ENCODE measurements at places on chromosomes 6 and 20.
A peak's percentile ranks its signal among the peaks of the same experiment; 100 is the strongest.

- no peak for DNase-seq
These were observed 60.4 kb downstream of the EPB41L2 start for GRCh38 chr6:131002661-131002980.

DNA sequence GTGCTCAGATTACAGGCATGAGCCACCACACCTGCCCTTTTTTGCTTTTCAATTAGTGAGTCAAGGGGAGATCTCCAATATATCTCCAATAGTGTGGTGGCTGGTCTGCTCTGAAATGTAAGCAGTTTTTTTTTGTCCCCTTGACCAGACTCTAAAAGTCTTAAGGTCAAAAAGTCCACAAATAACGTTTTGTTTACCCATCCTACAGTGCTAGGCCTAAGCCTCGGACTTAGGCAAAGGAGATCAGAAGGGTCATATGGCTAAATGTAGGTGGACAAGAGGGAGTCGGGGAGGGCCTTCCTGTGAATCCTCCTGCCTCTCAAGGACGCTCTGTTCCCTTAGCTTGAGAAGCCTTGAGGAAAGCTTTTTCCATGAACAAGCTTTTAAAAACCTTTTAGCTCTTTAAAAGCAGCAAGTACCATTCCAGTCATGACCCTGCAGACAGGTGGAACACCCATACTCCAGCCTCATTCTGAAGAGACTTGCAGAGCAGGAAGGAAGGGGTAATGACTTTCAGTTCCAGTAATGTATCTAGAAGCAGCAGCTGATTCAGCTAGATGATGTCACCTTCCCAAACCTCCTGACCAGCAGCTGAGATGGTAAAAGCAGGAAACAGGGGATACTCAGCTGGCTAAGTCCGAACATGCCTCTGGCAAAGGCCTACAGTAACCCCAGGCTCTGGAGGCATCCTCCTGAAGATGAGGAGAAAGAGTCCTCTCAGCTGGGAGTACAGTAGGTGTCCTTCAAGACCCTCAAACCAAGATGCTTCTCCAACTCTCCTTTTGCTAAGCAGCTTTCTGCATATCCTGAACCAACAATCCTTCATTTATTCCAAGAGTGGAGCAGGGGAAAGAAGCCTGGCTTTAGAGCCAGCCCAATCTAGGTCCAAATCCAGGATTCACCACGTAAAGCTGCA lies 23.6 kb downstream of the BCL2L1 start:
- peak; percentile 92 for DNase-seq

DNA sequence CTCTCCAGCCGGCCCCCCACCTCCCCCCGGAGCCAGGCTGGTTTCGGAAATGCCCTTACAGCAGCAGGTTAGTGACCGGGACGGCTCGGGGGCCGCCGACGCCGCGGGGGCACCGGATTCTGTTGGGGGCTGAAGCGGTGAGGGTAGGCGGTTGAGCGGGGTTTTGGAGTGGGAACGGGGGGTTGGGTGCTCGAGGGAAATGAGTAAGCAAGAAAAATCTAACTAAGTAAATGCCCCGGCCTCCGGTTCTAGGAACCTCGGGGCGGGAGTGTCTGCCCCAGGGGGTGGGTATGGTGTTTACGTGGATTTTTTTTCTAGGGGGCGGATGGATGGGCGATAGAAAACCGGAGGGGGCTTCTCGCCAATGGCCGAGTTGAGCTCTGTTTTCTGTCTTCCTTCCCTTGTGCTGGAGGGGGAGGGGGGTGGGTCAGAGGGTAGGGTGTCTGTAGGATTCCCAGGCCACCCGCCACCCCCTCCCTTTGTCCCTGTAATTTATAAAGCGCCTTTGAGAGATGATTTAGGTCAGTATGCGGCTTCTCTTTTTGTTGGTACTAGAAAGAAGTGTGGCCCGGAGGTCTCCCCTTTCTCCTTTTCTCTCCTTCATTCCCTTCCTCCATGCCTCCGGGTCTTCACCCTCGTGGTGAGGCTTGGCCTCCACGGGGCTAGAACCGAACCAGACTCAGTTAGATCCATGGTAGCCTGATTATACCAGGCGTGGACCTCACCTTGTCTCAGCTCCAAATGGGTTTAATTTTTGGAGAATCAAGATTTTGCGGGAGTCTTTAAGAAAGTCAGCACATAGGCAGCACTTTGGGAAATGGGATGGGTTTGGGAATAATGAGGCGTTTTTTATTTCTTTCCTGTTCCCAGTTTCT lies 2.3 kb downstream of the E2F3 start:
- DNase-seq, result peak; percentile 74

- DNase-seq, result no peak
These were observed 151.2 kb upstream of the TMEM170B start for GRCh38 chr6:11386323-11386722.

DNA sequence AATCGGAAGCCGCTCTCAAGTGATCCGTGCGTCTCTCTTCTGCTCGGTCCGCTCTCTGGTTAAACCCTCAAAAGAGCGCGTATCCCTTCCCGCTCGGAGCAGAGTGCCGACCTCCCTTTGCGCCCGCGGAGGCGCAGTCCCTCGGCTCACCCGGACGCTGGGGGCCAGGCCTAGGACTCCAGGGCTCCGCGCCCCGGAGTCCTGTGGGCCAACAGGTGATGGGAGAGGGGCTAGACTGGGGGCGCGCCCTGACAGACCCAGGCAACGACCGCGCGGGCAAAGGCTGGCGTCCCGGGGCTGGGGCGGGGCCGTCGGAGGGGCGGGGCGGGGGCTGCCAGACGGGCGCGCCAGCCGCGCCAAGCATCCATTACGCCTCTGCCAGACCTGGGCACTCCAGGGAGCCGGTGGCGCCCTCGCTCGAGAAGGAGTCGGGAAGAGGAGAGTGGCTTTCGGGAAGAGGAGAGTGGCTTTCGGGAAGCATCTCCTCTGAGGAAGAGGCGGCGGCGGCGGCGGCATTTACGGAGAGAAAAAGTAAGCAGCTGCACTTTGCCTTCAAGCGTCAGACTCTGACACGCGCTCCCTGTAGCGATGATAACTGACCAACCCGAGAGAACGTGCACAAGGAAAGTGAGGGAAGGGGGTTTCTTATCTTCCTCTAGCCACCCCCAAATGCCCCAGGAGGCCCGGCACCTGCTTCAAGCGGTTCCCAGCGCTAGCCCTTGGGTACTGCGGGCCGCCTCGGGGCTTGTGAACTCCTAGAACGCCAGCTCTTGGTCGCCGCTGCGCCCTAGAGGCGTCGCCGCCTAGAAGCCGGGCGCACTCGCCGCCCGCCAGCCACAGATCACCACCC lies 2.6 kb downstream of the EPHA7 start:
- peak; percentile 31 for DNase-seq

GRCh38 chr20:63529180-63529860 lies 7.9 kb downstream of the PTK6 start:
- no peak for DNase-seq

GRCh38 chr20:63087236-63087871 lies 80.6 kb upstream of the BHLHE23 start:
- DNase-seq, result no peak

GRCh38 chr6:75210885-75211739 lies 5.3 kb upstream of the COL12A1 start:
- DNase-seq, result peak; percentile 69

GRCh38 chr6:82866446-82866845 lies 199.2 kb downstream of the UBE3D start:
- no peak for DNase-seq

- peak; percentile 55 for DNase-seq
These were observed 26.8 kb upstream of the CRIP3 start for GRCh38 chr6:43335469-43335868.

GRCh38 chr6:4316867-4317400 lies 181.6 kb upstream of the ECI2 start:
- DNase-seq, result peak; percentile 70

- no peak for DNase-seq
These were observed 96.0 kb downstream of the CEBPB start for GRCh38 chr20:50286609-50287008.

DNA sequence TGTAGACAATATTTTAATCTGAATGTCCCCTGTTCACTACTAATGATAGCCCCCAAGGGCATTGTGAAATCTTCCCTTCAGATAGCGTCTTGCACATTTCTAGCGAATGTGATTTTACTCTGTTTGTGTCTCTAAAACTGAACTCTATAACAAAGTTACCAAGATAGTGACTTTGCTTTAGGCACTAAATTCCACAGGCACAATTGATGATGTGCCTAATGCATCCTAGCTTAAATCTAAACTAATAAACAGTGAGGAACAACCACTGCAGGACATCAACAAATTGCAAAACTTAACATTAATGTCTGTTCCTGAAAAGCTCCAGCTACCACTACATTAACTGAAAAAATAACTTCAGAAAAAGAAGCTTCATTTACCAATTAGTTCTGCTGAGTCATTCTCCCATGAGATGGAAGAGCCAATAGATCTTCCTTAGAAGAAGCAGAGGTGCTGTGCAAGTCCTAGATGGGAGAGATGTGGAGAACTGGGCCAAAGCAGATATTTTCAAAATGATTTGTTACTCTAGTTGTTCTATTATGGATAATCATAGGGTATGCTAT lies 1065.0 kb downstream of the EPHA7 start:
- no peak for DNase-seq

- DNase-seq, result peak; percentile 27
These were observed 90.9 kb downstream of the GJA10 start for GRCh38 chr6:89984926-89985750.

DNA sequence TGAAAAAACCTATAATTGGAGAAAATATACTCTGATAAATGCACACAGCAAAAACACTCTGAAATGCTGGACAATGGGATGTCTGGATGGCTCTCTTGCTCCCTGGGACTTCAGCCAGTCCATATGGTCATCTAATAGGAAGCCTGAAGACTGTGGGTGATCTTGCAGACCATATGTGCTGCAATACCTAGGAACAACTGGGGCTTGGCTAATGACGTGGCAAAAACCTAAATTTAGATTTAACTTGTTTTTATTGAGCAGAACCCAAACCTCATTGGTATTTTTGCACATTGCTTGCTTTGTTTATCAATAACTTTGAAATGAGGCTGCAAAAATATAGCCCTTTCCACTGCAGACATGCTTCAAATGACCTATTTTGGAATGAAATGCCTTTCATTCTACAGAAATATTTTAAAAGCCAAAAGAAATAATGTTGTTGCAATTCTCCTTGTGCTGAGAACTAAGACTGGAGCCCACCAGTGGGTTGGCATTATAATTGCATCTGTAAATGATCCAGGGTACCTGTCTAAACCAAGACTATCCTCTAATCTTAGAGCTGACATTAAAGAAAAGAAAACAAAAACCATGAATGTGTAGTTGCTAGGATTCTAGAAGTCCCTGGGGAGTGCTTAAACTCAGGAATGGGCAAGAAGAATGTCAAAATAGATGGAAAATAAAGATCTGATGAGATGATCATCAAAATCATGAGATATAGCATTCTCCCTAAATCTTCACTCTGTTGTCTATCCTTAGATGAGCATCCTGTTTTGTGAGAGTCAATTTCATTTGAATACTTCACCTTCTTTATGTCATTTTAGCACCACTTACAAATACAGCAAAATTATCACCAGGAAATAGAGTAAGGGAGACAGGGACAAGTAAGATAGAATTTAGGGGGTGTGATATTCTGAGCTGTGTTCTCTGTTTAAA lies 152.1 kb upstream of the RIMS1 start:
- no peak for DNase-seq

DNA sequence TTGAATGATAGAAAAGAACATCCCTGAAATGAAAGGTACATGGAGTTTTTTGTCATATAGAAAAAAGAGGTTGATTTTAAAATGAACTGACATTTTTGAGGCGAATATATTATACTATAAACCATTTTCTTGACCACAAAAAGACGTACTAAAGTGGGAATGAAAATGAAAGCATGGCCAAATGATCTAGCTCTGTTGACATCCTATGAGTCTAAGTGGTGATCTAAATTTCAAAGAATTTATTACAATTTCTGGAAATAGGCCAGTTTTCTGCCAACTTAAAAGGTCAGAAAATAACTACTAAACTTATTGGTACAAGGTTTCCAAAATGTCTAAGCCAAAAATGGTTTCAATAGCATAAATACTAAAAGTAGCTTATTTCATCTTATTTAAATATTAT lies 536.8 kb downstream of the EYS start:
- DNase-seq, result no peak

DNA sequence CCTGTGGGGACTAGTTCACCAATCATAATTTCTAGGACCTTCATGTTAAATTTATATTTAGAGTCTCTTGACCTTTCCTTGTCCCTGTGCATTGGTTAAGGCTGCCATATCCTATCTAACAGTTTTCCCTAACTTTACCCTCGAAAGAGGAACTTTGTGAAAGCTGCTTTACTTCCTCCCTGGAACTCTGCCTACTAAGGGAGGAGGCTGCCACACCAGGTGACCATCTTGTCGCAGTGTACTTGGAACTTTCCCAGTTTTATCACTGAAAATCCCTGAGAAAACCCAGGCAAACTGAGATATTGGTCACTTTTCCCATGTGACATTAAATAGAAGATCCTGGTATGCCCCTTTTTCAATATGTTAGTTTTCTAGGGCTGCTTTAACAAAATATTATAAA lies 317.6 kb upstream of the TSHZ2 start:
- no peak for DNase-seq

GRCh38 chr6:87122477-87122876 lies 27.6 kb upstream of the CGA start:
- DNase-seq, result no peak

- no peak for DNase-seq
These were observed 840 bp downstream of the PPP1R3D start for GRCh38 chr20:59939052-59939878.

- no peak for DNase-seq
These were observed 19.9 kb upstream of the PHACTR3 start for GRCh38 chr20:59584278-59584925.

GRCh38 chr20:25291432-25292133 lies 43.7 kb downstream of the PYGB start:
- no peak for DNase-seq

GRCh38 chr20:63163596-63164483 lies 52.1 kb downstream of the YTHDF1 start:
- no peak for DNase-seq

DNA sequence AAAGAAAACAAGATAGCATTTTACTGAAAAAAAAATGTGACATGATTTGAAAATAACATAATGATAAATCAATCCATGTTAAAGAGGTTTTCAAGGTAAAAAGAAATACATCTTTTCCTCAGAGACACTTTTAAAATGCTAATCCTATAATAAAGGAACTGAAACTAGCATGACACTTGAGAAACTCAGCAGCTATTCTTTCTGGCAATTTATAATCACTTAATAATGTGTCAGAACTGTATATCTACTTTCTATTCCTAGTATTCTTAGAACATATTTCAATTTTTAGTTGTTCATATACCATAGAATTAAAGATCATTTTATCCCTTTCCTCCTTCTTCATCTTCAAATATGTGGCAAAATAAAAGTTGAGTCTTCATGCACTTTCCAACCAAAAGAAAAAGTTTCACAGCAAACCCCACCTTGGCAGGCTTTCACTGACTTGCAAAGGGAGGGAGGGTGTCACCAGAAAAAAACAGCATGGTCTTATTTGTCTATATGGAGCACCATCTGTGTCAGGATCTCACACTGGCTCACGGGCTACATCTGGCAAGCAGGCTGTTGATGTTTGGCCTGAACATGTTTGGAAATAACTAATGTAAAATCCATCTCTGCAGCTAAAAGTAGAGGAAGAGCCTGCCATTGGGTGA lies 48.5 kb downstream of the FHL5 start:
- no peak for DNase-seq

GRCh38 chr20:9349249-9349648 lies 165.1 kb upstream of the LAMP5 start:
- no peak for DNase-seq

GRCh38 chr20:48371211-48371610 lies 456.6 kb downstream of the PREX1 start:
- DNase-seq, result no peak

GRCh38 chr6:14172562-14172961 lies 55.0 kb downstream of the CD83 start:
- no peak for DNase-seq

- peak; percentile 62 for DNase-seq
These were observed 102.6 kb downstream of the IBTK start for GRCh38 chr6:82144852-82145340.

GRCh38 chr20:3645309-3646066 lies 17.7 kb downstream of the GFRA4 start:
- no peak for DNase-seq

Data from small intestine (tissue), 16 donors.